GM18507 (cell line): ENCODE measurements at places on chromosomes 5 and 9.

DNA sequence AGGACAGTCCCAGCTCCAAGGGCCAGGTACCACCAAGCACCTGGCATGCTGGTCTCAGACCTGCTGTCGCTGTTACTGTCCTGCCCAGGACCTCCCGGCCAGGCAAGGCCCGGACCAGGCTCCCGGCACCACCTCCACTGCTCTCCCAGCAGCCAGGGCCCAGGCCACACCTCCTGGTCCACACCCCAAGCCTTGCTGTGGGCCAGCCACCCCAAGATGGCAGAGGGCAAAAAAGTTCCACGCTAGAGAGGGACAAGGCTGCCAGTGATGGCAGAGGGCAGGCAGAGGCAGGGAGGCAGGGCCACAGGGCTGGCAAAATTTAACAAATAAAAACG lies 1.1 kb downstream of the DNLZ start:
- DNase-seq: no peak

DNA sequence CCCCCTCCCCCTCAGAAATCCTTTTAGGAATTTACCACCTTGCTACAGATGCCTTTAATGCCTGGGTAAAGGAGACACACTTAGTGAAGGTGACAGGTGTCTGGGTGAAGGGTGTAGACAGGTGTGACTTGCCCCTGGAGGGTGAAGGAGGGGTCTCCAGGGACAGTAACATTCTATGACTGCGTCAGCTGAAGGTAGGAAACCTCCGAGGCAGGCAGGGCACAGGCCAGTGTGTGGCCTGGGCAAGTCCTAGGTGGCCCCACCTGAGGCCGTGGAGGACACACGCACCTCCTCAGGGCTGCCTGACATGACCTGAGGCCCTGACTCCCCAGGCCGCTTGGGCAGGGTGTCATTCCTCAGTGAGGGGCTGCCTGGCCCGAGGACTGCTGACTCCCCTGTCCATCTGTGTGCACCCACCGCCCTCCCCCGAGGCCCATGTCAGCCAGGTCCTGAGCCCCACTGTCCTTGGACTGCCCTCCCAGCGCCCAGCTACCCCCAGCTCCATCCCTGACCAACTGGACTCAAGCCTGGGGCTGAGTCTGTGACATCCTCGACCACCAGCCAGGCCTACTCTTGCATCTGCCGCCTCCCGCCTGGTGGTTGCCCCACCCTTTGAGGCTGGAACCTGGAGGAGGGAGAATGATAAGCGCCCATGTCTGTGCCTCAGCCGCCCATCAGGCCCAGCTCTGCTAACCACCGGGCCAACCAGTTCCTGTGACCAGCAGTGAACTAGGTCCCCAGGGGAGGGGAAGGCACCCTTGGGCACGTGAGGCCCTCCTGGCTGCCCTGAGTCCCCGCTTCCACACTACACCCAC lies 18.4 kb downstream of the CARD19 start:
- DNase-seq: no peak

GRCh38 chr9:131585375-131585774 lies 40.1 kb downstream of the PRRT1B start:
- DNase-seq: no peak

- DNase-seq: no peak
Measured at GRCh38 chr9:84397822-84398221, 57.3 kb upstream of the SLC28A3 start.

- no peak for DNase-seq
Measured at GRCh38 chr9:131037335-131038255, 28.6 kb downstream of the LAMC3 start.

GRCh38 chr9:108217431-108218349 lies 638.1 kb downstream of the ACTL7B start:
- no peak for DNase-seq

GRCh38 chr5:150670275-150670947 lies 9.4 kb downstream of the MYOZ3 start:
- DNase-seq: no peak

DNA sequence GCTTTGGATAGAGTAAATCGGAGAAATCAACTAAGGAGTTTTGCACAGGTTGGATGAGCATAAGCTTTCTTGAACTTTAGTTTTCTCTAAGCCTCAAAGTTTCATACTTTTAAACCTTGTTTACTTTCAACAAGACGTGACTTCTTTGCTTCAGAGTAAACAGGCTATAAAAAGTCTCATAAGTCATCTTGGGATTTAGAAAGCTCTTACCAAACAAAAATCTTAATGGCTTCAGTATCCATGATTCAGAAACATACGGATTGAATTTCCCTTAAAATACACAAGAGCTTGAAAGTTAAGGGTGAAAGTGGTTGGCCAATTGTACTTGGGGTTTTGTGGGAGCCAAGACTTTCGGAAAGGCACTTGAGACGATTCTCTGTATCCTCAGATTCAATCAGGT lies 270.9 kb upstream of the ANKH start:
- no peak for DNase-seq

- DNase-seq: no peak
Measured at GRCh38 chr5:11306365-11306764, 545.3 kb upstream of the DAP start.

DNA sequence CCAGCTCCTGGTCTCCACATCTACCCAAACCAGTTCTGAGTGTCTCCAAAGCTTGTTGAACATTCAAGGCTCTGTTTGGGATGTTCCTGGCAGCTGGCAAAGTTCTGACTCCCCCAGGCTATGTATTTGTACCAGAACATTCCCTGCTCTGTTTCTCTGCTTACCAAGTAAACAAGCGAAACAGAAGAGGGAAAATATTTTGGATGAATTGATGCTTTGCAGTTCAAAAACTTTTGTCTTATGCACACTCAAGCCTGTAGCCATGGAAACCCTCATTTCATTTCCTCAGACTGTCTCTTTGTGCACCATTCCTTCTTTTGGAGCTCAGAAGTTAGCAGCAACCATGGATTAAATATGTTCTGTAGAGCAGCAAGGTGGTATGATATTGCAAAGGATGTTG lies 145.8 kb downstream of the ACTL7B start:
- DNase-seq: no peak

DNA sequence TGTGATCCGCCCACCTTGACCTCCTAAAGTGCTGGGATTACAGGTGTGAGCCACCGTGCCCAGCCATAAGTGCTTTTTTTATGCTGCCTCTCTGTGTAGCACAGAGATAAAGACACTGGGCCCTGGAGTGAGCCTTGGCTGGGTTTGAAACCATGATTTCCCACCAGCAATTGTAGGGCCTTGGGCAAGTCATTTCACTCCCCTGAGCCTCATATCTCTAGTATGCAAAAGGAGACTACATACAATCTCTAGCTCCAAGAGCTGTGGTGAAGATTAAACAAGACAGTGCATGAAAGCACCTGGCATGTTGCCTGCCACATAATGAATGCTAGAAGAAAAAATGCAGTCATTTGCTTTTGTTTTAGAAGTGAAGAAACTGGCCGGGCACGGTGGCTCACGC lies 3.9 kb downstream of the FABP6 start:
- DNase-seq: no peak

- DNase-seq: no peak
Measured at GRCh38 chr5:173279166-173279565, 44.2 kb upstream of the NKX2-5 start.

GRCh38 chr9:34746526-34746925 lies 36.6 kb upstream of the CCL21 start:
- no peak for DNase-seq
